Vagina (tissue), 2 donors: ENCODE measurements at places on chromosomes 5 and 9. TPM values are rescaled to one million over a fixed set of nuclear protein-coding genes. Genes with fewer than 3 reads are reported as not detected.

GRCh38 chr5:32562843-32563242, 22.5 kb upstream of the SUB1 start:
- no peak overlapping the region for H3K4me3 ChIP-seq
- H3K36me3 ChIP-seq, result no peaks in the 10 kb centered on the region
- no peak overlapping the region for H3K27ac ChIP-seq
- H3K4me1 ChIP-seq, result no peaks in the 10 kb centered on the region
- no peaks in the 10 kb centered on the region for H3K27me3 ChIP-seq

Gene MLANA
- not detected for total RNA-seq

GRCh38 chr5:43190755-43191603, 1.0 kb upstream of the NIM1K start:
- H3K36me3 ChIP-seq, result no peaks in the 10 kb centered on the region
- no peak for DNase-seq
- H3K4me1 ChIP-seq, result peaks cover 28% of the 10 kb centered on the region

GRCh38 chr9:38720083-38720745, at the start of gene FAM240B:
Gene FAM240B (minus strand): TSS chr9:38720133. CDS start chr9:38703999, 16,134 bp downstream.
- H3K27ac ChIP-seq, result no peak within 1 kb of the TSS
- no peaks in the 10 kb centered on the region for H3K36me3 ChIP-seq
- no peak within 1 kb of the TSS for H3K4me3 ChIP-seq
- no peaks in the 10 kb centered on the region for H3K27me3 ChIP-seq
- no peaks in the 10 kb centered on the region for H3K4me1 ChIP-seq

DNA sequence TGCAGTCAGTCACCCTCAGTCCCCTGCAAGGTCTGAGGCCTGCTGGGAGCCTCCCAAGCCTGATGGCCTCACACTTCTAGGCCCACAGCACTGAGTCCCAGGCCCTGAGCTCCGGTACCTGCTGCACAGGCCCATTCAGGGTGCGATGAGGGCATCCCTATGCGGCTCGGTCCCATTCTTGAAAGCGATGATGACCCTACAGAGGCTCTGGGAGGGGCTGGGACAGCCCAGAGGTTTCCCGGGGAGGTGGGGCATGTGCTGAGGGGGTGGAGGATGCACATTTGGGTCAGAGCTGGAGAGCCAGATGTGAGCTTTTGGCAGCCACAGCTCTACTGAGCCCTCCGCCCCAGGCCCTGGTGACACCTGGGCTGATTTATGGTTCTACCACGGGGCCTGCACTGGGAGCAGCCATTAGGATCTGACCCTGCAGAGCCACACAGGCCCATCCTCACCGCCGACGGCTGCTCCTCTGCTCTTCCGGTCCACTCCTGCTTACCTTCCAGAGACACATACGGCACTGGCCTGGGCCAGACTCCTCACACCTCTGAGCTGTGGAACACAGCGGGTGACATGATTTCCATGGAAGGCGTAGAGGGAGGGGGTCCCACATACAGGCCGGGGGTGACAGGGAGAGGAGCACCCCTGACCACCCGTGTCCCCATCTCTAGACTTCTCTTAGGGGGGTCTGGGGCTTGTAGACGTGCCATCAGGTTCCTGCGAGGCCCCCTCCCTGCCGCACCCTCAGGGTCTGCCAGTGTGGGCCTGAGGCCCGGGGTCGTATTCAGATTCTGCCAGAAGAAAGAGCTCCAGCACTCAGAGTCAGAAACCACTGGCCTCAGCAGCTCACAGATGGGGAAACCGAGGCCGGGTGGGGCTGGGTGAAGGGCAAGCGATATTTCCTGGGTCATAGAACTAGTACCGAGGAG, 53.4 kb downstream of the COL23A1 start:
- no peaks in the 10 kb centered on the region for H3K36me3 ChIP-seq
- H3K27ac ChIP-seq, result no peak overlapping the region
- no peak for DNase-seq
- H3K27me3 ChIP-seq, result no peaks in the 10 kb centered on the region
- no peaks in the 10 kb centered on the region for H3K4me1 ChIP-seq
- H3K4me3 ChIP-seq, result no peak overlapping the region

- H3K36me3 ChIP-seq, result no peaks in the 10 kb centered on the region
- H3K27ac ChIP-seq, result no peak overlapping the region
- H3K4me1 ChIP-seq, result no peaks in the 10 kb centered on the region
- no peak overlapping the region for H3K4me3 ChIP-seq
These were observed 9.7 kb downstream of the LECT2 start for GRCh38 chr5:135944967-135945560.

GRCh38 chr9:107039542-107039941, 176.6 kb downstream of the ZNF462 start:
- no peaks in the 10 kb centered on the region for H3K36me3 ChIP-seq
- no peak overlapping the region for H3K4me3 ChIP-seq
- H3K27ac ChIP-seq, result no peak overlapping the region
- DNase-seq, result no peak
- H3K27me3 ChIP-seq, result no peaks in the 10 kb centered on the region
